ENCODE measurements at places on chromosomes 4 and X.
A peak's percentile ranks its signal among the peaks of the same experiment; 100 is the strongest.

DNA sequence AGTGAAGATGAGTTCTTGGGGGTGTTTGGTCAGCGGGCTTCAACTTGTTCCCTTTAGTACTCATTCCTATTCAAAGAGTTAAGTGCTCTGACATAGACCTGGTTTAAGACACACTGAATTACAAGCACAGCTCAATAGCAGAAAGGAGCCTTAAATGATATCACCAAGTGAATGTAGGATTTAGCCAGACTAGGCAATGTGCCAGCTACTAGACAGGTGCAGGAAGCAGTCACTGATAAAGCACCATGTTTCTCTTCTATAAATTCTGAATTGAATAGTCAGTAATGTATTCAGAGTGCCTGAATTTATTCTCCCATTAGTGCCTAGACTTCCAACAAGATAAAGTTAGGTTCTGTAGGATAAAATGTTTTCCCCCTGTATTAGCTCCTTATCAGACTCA lies 63.6 kb downstream of the ASB9 start:
- no peak for DNase-seq

DNA sequence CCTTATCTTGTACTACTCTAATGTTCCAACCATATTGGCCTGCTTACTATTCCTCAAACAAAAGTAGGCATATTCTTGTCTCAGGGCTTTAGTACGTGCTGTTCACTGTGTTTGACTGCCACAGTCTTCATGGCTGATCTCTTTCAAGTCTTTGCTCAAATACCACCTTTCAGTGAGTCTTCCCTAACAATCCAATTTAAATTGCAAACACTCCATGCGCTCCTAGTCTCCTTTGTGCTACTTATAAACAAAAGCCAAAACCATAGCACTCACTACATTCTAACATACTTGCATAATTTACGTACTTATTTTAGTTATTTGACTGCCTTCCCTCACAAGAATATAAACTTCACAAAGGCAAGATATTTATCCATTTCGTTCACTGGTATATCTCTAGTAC lies 1.7 kb upstream of the ART3 start:
- DNase-seq = no peak

GRCh38 chr4:153884325-153884724 lies 95.4 kb upstream of the SFRP2 start:
- no peak for DNase-seq

GRCh38 chr4:65437102-65437501 lies 233.2 kb downstream of the EPHA5 start:
- DNase-seq = no peak

- DNase-seq = peak; percentile 76
Observed at GRCh38 chrX:154371017-154371788, 3.2 kb downstream of the FLNA start.

DNA sequence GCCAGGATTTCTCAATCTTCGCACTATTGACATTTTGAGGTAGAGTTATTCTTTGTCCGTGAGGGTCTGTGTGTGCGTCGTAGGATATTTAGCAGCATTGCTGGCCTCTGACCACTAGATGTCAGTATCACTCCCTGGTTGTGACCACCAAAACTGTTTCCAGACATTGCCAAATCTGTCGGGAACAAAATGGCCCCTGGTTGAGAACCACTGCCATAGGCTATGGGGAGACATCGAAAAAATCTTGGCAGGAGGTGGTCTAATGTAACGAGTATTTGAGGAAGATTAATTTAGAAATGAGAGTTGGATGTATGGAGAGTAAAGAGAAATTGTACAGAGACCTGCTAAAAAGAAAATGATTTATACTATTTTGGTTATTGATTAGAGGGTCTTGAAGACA lies 108.4 kb downstream of the DOCK11 start:
- DNase-seq = peak; percentile 45

GRCh38 chr4:54146139-54146538 lies 46.2 kb downstream of the GSX2 start:
- no peak for DNase-seq

GRCh38 chr4:55444827-55445226 lies 49.1 kb downstream of the TMEM165 start:
- DNase-seq = no peak

- DNase-seq = no peak
Observed at GRCh38 chr4:3085948-3086670, 11.6 kb downstream of the HTT start.

- peak; percentile 19 for DNase-seq
Observed at GRCh38 chrX:134753718-134754008, 95.4 kb upstream of the PLAC1 start.

GRCh38 chr4:71261633-71262121 lies 77.1 kb upstream of the SLC4A4 start:
- DNase-seq = no peak

DNA sequence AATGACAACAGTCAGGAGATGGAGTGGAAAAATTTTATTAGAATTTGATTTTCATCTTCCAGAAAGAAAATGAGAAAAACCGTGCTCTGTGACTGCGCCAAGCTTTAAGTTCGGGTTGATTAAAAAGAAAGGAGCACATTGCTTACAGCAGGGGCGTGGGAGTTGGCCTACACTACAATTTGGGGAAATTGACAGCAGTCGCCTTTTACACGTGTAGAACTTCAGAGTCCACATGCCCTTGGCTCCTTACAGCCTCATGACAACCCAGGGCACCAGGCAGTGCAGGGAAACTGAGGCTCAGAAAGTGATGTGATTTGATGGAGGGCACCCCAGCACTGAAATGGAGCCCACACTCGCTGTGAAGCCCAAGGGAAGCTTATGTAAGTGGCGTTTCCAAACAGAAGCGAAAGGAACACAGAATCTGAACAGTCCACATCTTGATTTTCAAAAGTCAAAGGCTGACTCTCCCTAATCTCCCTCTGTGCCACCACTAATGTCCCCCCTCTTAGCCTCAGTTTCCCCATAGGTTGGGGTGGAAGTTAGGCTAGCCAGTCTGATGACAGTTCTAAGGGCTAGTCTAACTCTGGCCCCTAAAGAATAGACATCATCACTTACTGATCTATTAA lies 5.5 kb downstream of the PPP2R2C start:
- no peak for DNase-seq

- no peak for DNase-seq
Observed at GRCh38 chr4:126172126-126172525, 857.4 kb downstream of the FAT4 start.

GRCh38 chr4:76729980-76730379 lies 168.0 kb downstream of the SOWAHB start:
- DNase-seq = no peak

DNA sequence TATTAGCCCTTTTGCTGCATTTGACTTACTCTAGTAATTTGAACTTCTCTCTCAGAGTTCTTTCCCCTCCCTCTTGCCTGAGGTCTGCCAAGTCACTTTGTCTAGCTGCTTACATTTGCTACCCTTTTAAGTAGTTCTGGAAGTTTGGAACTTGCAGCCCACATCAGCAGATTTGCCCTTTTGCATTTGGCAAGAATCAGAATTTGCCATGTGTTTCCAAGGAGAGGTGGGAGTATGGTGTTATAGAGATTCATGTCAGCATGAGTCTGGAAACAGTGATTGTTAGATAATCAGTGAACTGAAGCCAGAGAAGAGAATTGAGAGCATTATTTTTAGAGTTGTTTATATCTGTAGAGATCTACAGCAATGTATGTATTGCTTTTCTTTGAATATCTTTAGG lies 52.1 kb downstream of the KLHL34 start:
- no peak for DNase-seq

DNA sequence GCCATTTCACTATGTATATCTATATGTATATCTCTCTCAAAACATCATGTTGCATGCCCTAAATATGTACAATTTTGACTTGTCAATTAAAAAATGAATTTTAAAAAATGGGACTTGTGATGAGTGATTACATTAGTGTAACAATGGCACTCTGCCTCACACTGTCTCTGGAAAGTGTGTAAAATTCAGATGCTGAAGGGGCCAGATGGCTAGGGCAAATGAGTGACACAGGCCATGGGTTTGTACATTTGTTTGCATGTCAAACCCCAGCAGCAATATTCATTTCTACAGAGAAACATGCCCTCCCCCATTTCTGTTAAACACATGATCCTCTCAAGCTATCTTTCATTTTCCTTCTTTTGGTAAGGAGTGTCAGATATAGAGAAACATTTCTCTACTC lies 8.1 kb downstream of the SCARB2 start:
- no peak for DNase-seq

GRCh38 chr4:54165438-54165837 lies 63.7 kb upstream of the PDGFRA start:
- no peak for DNase-seq

- DNase-seq = no peak
Observed at GRCh38 chr4:165763640-165764039, 109.4 kb upstream of the TLL1 start.

GRCh38 chrX:42106556-42106955 lies 183.2 kb upstream of the CASK start:
- no peak for DNase-seq

DNA sequence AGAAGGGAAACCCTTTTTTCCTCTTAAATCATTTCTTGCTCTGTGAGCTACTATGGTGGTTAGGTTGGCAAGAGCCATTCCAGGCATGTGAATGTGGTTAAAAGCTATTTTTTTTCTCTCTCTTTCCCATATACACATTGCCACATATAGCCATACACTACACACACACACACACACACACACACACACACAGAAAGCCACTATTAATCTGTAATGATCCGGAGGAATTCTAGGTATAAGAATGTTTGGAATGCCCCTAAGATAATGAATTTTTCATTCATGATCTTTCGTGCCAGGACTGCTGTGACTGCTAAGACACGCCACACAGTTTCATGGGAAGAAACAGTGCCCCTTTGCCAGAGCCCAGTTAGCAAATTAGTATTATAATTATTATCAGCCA lies 21.8 kb upstream of the TLL1 start:
- no peak for DNase-seq

GRCh38 chr4:117550085-117550484 lies 464.7 kb upstream of the TRAM1L1 start:
- no peak for DNase-seq

GRCh38 chr4:2850966-2851798 lies 7.5 kb downstream of the ADD1 start:
- no peak for DNase-seq

DNA sequence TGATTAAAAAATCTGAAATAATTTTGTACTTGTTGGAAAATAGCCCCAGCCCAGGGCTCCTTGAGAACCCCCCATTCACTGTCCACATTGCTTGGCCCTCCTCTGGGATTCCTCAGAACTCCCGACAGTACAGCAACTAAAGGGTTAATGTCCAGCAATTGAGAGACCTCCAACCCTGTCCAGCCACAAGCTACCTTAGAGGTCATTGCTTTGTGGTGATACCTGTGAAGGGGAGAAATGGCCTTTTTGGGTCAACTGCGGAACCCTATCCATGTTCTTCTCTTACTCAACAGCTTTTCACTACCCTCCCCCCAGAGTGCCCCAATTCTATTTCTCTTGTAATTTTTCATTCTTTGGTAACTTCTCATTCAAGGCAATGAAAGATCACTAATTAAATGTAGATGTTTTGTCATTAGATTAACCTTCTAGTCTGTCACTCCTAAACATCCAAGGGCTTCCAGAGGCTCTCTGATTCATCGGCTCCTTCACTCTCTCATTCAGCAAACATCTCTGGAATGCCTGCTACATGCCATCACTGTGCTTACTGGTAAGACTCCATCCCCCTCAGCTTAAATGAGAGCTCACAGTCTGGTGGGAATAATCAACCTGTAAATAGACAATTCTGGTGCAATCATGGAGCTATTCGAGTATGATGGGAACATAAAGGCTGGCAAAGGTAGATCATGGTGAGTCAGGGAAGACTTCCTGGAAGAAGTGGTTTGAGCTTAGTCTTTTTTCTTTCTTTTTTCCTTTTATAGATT lies 241.4 kb upstream of the PGRMC2 start:
- no peak for DNase-seq

- no peak for DNase-seq
Observed at GRCh38 chr4:8772499-8773123, 99.0 kb downstream of the HMX1 start.

GRCh38 chrX:28312965-28313364 lies 274.3 kb upstream of the IL1RAPL1 start:
- no peak for DNase-seq

DNA sequence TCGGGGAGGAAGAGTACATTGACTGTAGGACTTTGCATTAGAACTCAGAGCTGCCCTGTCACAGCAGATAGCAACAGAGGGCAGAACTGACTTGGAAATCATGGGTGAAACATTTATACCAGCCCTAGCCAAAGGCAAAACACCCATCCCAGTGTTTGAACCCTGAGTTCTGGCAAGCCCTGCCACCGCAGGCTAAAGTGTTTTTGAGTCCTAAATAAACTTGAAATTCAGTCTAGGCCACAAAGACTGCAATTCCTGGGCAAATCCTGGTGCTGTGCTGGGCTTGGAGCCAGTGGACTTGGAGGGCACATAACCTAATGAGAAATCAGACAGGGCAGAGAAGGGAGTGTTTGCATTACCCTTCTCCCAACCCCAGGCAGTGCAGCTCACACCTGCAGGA lies 1015.7 kb downstream of the FSTL5 start:
- DNase-seq = no peak

DNA sequence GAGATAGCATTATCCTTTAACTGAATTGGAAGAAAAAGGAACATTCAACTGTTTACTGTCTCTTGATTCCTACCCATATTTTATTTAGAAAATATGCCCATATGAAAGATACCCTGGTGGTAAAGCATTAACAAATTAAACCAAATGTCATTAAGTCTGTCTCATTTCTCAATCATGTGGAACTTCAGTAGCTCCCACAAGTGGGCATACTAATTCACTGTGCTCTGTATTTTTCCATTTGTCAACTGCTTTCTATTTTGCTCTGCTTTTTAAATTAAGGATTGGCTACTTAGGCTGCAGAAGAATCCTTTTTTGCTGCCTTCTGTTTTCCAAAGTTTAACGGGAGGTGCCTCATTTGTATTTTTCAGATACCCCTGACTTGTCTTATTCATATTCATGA lies 77.2 kb downstream of the DDIT4L start:
- no peak for DNase-seq

DNA sequence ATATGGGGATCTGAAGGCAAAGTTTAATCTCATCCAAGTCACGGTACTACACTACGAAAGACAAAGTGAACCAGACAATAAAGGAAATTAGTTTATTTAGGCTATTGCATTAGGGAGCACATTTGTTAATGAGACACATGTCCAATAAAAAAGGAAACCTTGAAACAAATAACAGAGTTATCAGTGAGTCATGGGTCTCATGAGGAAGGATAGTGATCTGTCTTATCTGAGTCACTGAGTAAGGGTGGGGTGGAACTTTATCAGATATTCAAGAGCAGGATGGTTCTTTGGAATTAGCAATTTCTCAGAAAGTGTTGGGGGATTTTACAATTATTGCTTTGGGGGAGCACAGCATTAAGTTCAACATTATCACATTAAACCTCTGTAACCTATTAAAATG lies 188.9 kb upstream of the IL1RAPL1 start:
- DNase-seq = no peak
